Left ventricle myocardium inferior (tissue), 1 donor: ENCODE measurements at places on chromosomes 2 and 18. TPM values are rescaled to one million over a fixed set of nuclear protein-coding genes. Genes with fewer than 3 reads are reported as not detected.

DNA sequence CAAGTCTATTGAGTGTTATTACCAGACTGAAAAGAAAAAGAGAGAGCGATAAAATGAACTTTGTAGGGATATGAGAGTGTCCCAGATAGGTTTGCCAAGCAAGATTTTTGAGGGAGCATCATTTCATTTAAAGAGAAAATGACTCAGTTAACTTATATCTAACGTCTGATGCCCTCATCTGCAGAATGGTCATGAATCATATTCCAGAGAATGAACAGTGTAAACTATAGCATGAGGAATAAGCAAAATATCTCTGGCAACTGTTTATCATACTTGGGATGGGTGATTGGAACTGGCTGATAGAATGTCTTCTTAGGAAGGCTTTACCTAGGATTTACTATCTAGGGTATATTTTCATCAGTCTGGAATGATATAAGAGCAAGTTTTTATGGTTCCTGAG lies 289.4 kb downstream of the CMPK2 start:
- H3K4me1 ChIP-seq = no peaks in the 10 kb centered on the region
- no peak overlapping the region for H3K4me3 ChIP-seq
- DNase-seq = no peak
- H3K27me3 ChIP-seq = peaks cover 20% of the 10 kb centered on the region

DNA sequence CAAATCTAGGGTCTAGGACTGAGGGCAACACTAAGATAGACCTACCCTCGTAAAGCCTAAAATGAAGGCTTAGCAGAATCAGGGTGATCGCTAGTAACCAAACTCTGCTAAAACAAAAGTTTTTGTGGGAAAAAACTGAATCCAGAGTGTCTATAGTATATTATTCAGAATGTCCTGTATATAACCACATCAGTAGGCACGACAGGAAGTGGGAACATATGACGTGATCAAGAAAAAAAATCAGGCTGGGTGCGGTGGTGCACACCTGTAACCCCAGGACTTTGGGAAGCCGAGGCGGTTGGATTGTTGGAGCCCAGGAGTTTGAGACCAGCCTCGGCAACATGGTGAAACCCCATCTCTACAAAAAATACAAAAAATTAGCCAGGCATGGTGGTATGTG lies 106.1 kb downstream of the UGGT1 start:
- peaks cover 38% of the 10 kb centered on the region for H3K4me1 ChIP-seq
- no peaks in the 10 kb centered on the region for H3K27me3 ChIP-seq
- DNase-seq = no peak
- peaks cover under 1% of the 10 kb centered on the region for H3K36me3 ChIP-seq
- no peak overlapping the region for H3K4me3 ChIP-seq

DNA sequence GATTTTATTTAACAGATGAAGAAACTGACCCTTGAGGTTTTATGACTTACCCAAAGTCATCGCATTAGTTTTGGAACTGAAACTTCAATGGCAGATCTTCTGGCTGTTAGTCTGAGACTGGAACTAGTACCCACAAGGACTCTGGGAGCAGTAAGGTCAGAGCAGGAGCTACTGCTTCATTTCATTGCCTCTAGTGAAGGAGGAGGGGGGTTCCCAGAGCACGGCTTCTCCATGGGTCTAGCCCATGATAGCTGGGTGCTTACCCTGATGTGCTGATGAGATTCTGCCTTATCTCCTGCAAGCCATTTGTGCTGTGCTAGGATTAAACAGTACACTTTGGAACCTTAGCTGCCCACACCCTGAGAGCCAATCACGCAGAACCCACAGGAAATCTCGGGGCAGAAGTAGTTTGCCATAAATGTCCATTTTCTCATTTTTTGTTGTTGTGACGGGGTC lies 5.4 kb upstream of the RNASEH1 start:
- H3K4me3 ChIP-seq = no peak overlapping the region
- peaks cover 6% of the 10 kb centered on the region for H3K36me3 ChIP-seq
- no peak for DNase-seq
- H3K27ac ChIP-seq = no peak overlapping the region

DNA sequence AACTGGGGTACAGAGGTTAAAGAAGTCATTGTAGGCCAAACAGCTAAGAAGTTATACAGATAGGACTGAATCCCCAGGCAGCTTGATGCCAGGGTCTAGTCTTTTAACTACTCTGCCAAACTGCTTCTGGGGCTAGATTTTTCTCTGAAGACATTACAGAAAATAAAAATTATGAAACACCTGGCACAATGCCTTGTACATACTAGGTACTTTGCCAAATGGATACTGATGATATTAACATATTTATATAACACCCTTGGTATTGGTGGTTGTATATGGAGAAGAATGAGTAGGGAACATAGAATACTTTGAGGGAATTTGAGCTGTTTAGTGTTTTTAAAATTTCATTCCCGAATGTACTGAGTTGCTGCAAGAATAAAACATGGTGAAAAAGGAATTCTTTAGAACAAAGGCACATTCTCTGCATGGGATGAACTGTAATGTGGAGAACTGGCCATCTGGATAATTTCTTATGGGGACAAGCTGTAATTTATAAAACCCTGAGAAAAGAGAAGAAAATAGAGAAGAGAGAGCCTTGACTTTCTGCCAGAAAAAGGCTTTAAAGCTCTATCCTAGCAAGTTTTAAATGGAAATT lies 210.9 kb upstream of the TMEM200C start:
- no peak overlapping the region for H3K27ac ChIP-seq
- H3K27me3 ChIP-seq = no peaks in the 10 kb centered on the region
- H3K4me3 ChIP-seq = no peak overlapping the region
- no peaks in the 10 kb centered on the region for H3K36me3 ChIP-seq
- DNase-seq = no peak

DNA sequence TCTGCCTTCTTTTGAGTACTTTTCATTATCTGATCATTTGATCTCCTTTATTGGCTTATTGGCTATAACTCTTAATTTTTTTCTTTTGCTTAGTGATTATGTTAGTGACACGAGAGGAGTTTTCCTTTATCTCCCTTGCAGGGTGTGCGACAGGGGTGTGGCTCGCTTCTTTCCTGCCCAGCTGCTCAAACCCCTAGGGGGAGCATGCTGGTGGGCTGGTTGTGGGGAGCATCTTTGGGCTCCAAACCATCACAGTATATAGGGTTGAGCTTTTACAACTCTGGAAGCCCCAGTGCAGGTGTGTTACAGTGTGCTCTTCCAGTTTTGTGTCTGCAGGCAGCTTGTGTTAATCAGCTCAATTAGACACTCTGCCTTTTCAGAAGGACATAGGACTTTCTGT lies 357.0 kb upstream of the TMEFF2 start:
- H3K36me3 ChIP-seq = no peaks in the 10 kb centered on the region
- DNase-seq = no peak
- no peak overlapping the region for H3K4me3 ChIP-seq
- no peak overlapping the region for H3K27ac ChIP-seq

DNA sequence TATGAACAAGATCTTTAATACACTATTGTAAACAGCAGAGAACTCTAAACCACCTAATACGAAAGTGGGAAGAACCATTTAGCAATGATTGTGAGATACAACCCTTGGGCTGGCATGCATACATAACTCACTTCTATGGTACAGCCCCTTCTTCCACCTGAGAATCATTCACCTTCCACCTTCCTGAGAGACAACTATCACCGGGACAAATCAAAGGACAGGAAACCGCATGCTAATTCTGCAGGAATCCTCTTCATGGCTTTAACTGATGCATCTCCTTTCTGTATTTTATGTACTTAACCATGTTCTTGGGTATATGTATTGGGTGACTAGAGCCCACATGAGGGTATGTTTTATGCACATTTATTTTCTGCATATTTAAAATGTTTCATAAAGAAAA lies 123.2 kb downstream of the TRABD2A start:
- H3K4me1 ChIP-seq = no peaks in the 10 kb centered on the region
- no peak overlapping the region for H3K27ac ChIP-seq
- DNase-seq = no peak
- H3K4me3 ChIP-seq = no peak overlapping the region

GRCh38 chr18:32920796-32921787 lies 148.3 kb upstream of the KLHL14 start:
- H3K4me3 ChIP-seq = no peak overlapping the region
- no peak overlapping the region for H3K27ac ChIP-seq
- no peak for DNase-seq
- no peaks in the 10 kb centered on the region for H3K27me3 ChIP-seq
- no peaks in the 10 kb centered on the region for H3K36me3 ChIP-seq

DNA sequence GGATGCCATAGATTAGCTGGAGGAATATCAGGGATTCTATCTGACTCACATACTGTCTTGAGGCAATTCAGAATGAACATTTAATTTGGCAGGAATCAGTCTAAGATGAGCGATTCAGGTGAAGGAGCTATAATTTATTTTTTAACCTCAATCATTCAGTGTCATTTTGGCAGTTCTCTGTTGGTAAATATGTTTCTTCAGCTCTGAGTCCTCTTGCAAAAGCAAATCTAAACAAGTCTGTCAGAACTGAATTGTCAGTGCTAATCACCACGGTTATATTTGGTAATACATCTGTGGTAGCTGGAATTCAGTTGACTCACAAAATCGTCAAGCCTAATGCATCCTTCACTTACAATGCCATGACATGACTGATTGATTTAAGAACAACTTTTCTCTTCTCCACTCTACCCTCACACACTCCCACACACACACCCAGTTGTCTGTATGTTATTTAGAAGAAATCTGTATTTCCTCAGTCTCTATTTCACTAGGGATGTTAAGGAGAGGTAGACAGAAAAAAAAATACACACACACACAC lies 516.6 kb upstream of the NXPH2 start:
- H3K36me3 ChIP-seq = no peaks in the 10 kb centered on the region
- H3K4me1 ChIP-seq = no peaks in the 10 kb centered on the region
- H3K27ac ChIP-seq = no peak overlapping the region
- H3K27me3 ChIP-seq = no peaks in the 10 kb centered on the region

DNA sequence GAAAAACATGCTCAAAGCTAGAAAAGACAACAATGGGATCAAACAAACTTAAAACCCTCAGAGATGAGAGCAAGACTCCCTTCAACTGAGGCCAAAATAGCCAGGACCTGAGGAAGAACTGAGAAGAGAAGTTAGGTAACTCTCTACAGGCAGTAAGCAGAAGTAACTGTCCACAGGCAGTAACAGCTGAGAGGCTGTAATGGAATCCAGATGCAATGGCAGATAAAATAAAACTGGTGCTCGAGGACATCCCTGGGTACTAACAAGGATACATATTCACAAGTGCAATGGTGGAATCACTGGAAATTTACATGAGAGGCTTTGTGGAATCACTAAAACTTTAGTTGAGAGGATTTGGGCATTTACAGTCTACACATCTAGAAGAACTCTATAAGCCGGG lies 30.4 kb upstream of the C2orf66 start:
- no peak overlapping the region for H3K4me3 ChIP-seq
- no peaks in the 10 kb centered on the region for H3K27me3 ChIP-seq
- H3K4me1 ChIP-seq = no peaks in the 10 kb centered on the region
- peaks cover 80% of the 10 kb centered on the region for H3K36me3 ChIP-seq

- H3K4me3 ChIP-seq = no peak overlapping the region
- no peak overlapping the region for H3K27ac ChIP-seq
- H3K36me3 ChIP-seq = no peaks in the 10 kb centered on the region
Observed at GRCh38 chr18:75087119-75088020, 121.6 kb downstream of the PTGR3 start.

- peaks cover 9% of the 10 kb centered on the region for H3K4me1 ChIP-seq
- H3K27ac ChIP-seq = peak overlapping the region; percentile 61
- H3K36me3 ChIP-seq = no peaks in the 10 kb centered on the region
- DNase-seq = no peak
- no peaks in the 10 kb centered on the region for H3K27me3 ChIP-seq
- H3K4me3 ChIP-seq = no peak overlapping the region
Observed at GRCh38 chr2:12320027-12320734, 396.6 kb upstream of the TRIB2 start.

GRCh38 chr2:139911160-139911559 lies 1131.0 kb upstream of the NXPH2 start:
- no peaks in the 10 kb centered on the region for H3K4me1 ChIP-seq
- no peaks in the 10 kb centered on the region for H3K27me3 ChIP-seq
- no peak overlapping the region for H3K4me3 ChIP-seq
- H3K36me3 ChIP-seq = no peaks in the 10 kb centered on the region

The C1QL2 gene
- total RNA-seq = not detected

- H3K27ac ChIP-seq = no peak overlapping the region
- H3K4me3 ChIP-seq = no peak overlapping the region
- DNase-seq = no peak
- H3K36me3 ChIP-seq = no peaks in the 10 kb centered on the region
- H3K4me1 ChIP-seq = peaks cover 72% of the 10 kb centered on the region
Observed at GRCh38 chr2:127359520-127359919, 28.3 kb downstream of the MAP3K2 start.

DNA sequence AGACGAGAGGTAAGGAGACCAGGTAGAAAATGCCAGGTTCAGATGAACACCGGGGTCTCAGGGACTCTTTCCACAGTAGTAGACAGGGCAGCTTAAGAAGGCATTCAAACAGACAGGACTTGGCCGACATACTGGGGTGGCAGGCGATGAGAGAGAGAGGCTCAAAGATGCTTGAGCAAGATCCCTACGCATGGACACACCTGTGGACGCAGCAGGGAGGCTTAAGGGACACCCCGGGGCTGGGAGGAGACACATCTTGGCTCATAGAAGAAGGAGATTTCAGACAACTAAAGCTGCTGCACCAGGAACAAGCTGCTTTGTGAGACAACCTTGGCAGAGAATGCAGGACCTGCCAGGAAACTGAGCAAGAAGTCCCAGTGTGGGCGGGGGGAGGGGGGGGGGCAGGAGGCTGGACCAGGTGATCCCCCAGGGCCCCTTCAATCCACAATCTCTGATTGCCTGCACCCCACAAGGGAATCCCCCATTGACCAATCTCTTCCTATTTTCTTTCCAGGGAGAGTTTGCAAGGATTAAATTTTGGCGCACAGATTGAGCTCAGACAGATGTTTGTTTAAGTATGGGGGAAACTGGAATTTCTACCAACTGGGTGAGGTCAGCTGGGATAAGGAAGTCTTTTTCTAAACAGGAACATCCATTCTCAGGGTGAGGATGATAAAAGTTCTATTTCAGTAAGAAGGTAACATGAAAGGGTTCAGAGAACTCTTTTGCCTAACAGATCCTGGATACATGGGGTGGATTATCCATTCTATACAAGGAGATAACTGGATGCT lies 400.7 kb downstream of the NBAS start:
- H3K27ac ChIP-seq = no peak overlapping the region
- no peaks in the 10 kb centered on the region for H3K36me3 ChIP-seq
- no peak for DNase-seq

The ITGA4 gene
- total RNA-seq = 0.74 TPM

The DSC2 gene
- total RNA-seq = 24.5 TPM

DNA sequence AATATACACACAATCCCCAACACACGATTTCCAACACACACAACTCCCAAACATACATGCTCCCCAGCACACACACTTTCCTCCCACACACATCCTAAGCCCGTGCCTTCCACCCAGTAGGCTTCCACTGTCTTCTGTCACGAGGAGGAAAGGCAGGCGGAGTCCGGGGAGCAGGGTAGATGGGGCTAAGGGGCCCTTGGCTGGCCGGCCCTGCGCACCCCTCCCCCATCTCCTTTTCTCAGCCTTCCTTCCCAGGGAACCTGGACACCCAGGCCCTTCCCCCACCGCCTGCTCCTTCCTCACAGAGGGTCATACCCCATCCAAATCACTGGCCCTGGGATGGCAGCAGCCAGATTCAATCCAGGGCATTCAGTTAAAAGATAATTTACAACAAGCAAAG lies 3.4 kb upstream of the PDCD1 start:
- DNase-seq = no peak
- H3K4me3 ChIP-seq = no peak overlapping the region
- H3K27me3 ChIP-seq = peaks cover 55% of the 10 kb centered on the region
- no peaks in the 10 kb centered on the region for H3K36me3 ChIP-seq

The RGPD3 gene
- total RNA-seq = not detected
